ENCODE measurements at places on chromosomes 3 and 15.

GRCh38 chr3:15377961-15378791, 45.8 kb upstream of the SH3BP5 start:
- peak; percentile 95 for DNase-seq

GRCh38 chr3:105364128-105364527, 2.6 kb upstream of the ALCAM start:
- DNase-seq = no peak

DNA sequence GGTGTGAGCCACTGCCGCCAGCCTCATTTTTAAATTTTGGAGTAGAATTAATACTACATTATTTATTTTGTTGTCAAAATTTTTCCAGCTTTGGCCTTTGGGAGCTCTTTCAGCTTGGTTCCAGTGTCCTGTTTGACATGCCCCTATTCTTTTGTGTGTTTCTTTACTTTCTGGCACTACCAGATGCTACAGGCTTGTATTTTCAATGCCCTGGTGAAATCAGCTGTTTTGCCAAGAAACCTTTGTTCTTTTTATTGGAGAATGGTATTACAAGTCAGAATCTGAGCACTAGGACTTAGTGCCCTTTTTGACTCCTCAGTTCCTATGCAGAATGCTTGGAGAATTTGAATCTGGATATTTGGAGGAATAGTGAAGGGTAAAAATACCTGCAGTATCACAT, 26.6 kb downstream of the RNF111 start:
- no peak for DNase-seq

- no peak for DNase-seq
Measured at GRCh38 chr3:28022916-28023315, 218.5 kb upstream of the CMC1 start.

GRCh38 chr3:32954506-32954905, 3.1 kb downstream of the CCR4 start:
- no peak for DNase-seq

DNA sequence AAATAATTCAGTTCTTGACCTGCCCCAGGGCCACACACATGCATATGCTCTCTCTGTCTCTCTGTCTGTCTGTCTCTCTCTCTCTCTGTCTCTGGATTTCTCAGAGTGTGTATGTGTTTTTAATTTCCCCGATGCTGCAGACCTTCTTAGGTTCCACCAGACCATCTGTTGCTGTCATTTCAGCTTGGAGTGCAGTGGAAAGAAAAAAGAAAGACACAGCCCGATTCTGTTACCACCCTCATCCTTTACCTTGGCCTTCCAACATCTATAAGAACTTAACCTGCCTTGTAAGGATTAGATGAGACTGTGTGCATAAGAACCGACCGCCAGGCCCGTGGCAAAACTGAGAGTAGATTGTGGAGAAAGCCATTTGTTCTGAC, 9.7 kb upstream of the PGPEP1L start:
- no peak for DNase-seq
